ENCODE measurements at places on chromosomes 5 and 9.

- no peak for DNase-seq
These were observed 792.9 kb downstream of the PTPRD start for GRCh38 chr9:9819886-9820285.

DNA sequence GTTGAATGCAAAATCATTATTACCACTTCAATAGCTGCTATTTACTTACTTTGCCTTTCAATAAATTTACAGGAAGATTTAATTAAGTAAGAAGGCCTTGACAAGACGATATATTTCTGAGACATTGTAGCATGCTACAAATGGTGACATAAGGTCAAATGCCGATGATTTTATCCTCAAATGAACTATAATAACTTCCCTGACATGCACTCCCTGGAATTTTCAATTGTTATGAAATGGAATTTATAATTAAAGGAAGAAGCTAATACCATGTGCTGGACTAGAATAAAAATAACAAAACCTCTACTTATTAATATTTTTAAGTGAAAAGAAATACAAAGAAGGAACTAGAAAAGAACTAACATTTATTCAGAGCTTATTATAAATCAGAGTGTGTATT lies 30.2 kb upstream of the ITGA1 start:
- no peak for DNase-seq

DNA sequence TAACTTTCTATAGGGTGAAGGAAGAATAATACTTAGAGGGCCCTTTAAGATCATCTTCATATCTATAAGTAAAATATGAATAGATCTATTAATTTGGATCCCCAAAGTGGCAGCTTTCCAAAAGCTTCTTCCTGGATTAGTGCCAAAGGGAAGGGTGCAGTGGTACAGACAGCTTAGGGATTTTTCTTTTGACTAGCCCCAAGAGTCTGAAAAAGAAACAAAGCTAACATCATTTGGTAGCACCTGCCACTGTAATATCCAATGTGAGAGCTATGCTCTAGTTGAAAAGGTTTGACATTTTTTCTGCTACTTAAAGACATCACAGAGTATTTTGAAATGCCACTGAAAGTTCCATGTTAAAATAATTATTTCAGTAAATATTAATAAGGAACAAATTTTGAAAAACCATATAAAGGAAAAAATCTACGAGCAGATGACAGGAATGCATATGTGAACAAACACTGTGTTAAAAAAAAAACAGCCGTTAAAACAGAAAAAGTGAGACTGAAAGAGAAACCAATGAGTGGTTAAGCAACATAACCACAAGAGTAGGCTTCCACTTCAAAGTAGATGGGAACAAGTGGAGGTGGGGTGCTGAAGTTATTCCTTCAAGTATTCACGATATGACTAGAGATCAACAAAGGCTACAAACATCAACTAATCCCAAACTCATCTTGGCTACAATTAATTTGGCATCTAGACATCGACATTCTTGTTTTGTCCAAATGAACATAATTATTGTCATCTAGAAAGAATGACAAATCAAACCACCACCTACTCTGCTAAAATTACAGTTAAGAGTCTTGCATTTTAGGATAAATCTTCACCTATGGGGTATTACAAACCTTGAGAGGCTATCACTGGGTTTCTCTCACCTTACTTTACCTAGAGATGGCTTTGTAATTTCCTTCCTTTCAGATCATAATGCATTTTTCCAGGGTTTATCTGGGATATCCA lies 137.5 kb downstream of the CPLANE1 start:
- DNase-seq = no peak

DNA sequence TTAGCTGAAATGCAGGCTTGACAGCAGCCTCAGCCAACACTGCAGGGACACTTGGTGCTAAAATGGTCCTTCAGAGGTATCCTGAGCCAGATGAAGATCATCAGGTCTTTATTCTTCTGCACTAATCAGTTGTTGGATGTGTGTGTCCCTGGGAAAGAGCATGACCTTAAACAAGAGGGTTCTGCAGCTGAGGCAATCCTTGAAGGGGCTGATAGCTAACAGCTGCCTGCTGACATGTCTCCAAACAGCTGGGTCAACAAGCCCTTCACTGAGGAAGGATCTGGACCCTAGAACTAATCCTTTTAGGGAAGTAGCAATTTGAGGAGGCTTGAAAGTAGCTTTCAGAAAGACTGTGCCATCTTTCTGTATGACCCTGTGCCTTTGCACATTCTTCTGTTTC lies 376.3 kb upstream of the ACTBL2 start:
- DNase-seq = no peak

- no peak for DNase-seq
These were observed 32.8 kb upstream of the DAP start for GRCh38 chr5:10793785-10794184.

GRCh38 chr9:112076814-112077213 lies 98.3 kb downstream of the SUSD1 start:
- DNase-seq = no peak
